NCI-H774 (cell line): ENCODE measurements at places on chromosomes 3 and 15.

- no peak for DNase-seq
Observed at GRCh38 chr3:55676643-55677042, 189.5 kb upstream of the WNT5A start.

- no peak for DNase-seq
Observed at GRCh38 chr3:116716490-116716889, 6.9 kb downstream of the TUSC7 start.

GRCh38 chr3:22916933-22917332 is 286.2 kb upstream of the UBE2E2 start:
- DNase-seq = no peak

DNA sequence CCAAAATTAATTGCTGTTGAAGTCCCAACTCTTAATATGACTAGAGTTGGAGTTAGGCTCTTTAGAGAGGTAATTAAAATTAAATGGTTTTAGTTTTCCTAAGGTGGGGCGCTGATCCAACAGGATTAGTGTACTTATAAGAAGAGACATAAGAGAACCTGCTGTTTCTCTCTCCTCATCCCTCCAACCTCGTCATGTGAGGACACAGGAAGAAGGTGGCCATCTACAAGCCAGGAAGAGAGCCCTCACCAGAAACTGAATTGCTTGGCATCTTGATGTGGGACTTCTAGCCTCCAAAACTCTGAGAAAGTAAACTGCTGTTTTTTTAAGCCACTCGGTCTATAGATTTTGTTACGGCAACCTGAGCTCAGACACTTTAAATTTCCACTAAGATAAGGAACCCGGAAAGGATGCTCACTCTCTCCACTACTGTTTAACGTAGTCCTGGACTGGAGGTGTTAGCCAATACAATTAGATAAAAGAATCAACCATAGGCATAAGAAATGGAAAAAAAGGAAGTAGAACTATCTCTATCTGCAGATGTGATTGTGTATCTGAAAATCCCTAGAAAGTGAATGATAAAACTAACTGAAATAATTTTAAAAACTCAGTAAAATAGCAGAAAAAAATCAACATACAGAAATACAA is 26.8 kb downstream of the DCBLD2 start:
- no peak for DNase-seq

DNA sequence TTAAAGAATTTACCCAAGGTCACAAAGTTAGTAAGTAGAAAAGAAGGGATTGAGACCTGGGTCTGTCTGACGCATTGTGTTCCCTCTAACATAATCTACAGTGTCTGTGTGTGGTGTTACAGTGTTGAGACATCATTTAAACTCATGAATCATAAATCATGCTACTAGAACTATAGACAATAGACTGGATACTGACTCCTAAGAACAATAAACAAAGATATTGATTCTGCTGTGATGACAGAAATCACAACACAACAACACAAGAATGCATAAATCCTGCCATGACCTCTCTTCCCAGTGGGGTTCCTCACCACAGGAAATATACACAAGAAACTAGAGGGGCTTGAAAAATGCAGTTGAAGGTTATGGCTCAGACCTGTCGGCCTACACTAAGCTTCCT is 44.3 kb downstream of the TRIM69 start:
- no peak for DNase-seq
